ENCODE measurements at places on chromosomes 7 and 10.

DNA sequence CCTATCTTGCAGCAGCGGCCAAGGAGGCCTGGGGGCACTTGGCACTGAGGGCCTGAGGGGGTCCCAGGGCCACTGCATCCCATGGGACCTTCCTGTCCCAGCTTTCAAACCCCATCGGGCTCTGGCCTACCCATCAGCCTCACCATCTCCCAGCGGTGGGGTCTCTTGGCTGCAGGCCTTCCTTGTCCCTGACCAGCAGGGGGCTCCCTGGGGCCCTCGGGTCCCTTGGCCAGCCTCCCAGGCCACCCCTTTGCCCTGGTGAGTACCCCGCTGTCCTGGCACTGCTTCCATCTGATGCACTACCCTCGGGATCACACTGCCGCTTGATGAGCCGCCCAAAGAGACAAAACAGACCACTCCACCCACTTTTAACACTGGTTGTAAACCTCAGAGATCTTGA lies 43.5 kb downstream of the YKT6 start:
- H3K4me3 ChIP-seq = no peak overlapping the region
- H3K27me3 ChIP-seq = no peaks in the 10 kb centered on the region
- DNase-seq = no peak
- H3K4me1 ChIP-seq = no peaks in the 10 kb centered on the region
- no peak overlapping the region for H3K27ac ChIP-seq

DNA sequence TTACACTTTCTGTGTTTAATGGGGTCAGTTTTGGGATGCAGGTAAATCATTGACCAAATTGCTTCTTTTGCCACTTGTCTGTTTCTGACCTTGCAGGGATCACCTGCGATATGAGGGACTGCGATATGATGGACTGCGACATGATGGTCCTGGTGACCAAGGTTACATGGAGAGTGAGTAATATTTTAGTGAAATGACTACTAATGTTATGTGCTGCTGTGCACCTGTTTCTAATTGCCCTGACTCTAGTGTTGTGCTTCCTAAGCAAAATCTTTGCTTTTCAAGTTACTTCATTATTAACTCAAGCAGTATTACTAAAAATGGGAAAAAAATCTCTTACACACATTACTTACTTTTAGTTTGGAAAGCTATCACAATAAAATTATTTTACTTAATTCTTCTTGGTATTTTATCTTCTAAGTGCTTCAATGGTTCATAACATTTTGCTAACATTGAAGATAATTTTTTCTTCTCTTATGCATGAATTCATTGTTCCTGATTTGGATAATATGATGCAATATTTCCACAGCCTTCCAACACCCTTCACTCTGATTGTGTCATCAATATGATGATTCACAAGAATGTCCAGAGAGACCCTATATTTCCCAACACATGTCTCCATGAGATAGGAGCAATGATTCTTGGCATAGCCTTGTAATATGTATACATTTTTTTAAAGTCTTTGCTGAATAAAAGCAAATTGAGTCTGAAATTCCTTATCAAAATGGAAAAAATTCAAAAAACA lies 306.2 kb upstream of the AKR1E2 start:
- peaks cover 4% of the 10 kb centered on the region for H3K4me1 ChIP-seq
- H3K4me3 ChIP-seq = no peak overlapping the region
- H3K27ac ChIP-seq = no peak overlapping the region
- no peaks in the 10 kb centered on the region for H3K36me3 ChIP-seq
- no peak for DNase-seq
- no peaks in the 10 kb centered on the region for H3K27me3 ChIP-seq

- DNase-seq = no peak
- no peaks in the 10 kb centered on the region for H3K4me1 ChIP-seq
- no peaks in the 10 kb centered on the region for H3K36me3 ChIP-seq
- no peak overlapping the region for H3K4me3 ChIP-seq
Observed at GRCh38 chr10:94098896-94099295, 105.2 kb downstream of the PLCE1 start.

- H3K4me3 ChIP-seq = no peak overlapping the region
- no peak for DNase-seq
- H3K36me3 ChIP-seq = no peaks in the 10 kb centered on the region
- no peaks in the 10 kb centered on the region for H3K27me3 ChIP-seq
- no peaks in the 10 kb centered on the region for H3K4me1 ChIP-seq
- H3K27ac ChIP-seq = no peak overlapping the region
Observed at GRCh38 chr7:126489874-126490273, 762.9 kb downstream of the GRM8 start.

DNA sequence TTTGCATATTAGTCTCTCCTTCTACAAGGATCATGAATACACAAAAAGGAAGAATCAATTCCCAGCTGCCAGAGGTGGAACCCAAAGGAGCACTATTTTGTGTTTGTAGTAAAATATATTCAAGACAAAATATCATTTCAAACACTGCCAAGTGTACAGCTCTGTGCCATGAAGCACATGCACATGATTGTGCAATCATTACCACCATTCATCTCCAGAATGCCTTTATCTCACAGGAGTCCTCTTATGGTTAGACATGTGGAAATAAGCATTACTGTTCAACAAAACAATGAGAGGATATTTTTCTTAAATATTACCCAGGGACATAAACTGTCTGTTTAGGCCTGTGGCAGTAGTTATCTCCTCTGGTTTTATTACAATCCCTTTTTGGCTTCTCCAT lies 151.4 kb upstream of the PPP1R3A start:
- H3K27me3 ChIP-seq = peaks cover 7% of the 10 kb centered on the region
- no peaks in the 10 kb centered on the region for H3K36me3 ChIP-seq
- H3K27ac ChIP-seq = no peak overlapping the region
- no peak for DNase-seq

DNA sequence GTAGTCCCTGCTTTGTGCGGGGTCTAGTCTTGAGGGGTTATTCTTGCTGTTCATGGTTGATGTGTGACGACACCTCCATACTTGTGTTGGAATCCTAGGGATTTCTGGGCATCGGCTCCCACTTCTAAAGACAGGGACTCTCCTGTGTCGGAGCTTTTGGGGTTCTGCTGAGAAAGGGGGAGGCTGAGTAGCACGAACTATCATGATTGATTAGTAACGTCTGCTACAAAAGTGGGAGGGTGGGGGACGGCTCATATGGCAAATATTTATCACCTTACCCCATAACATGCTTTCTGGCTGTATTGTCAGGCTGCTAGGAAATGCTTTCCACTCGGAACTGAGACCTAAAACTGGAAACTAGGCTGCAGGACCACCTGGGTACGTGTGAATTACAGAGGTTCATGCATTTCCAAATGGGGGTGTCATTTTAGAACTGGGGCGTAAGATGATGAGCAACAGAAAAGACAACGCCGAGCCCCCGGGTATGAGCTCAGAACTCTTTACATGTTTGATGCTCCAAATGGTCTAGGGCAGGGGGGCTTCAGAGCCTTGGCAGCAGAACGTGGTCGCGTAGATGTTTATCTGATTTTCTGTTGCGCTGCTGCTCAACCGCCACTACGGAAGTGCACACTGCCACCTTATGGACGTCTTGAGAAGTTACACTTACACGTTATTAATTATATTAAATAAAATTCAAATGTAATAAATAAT lies 15.1 kb upstream of the NME8 start:
- H3K4me1 ChIP-seq = no peaks in the 10 kb centered on the region
- peak overlapping the region; percentile 10 for H3K4me3 ChIP-seq
- H3K36me3 ChIP-seq = no peaks in the 10 kb centered on the region
- H3K27me3 ChIP-seq = no peaks in the 10 kb centered on the region

DNA sequence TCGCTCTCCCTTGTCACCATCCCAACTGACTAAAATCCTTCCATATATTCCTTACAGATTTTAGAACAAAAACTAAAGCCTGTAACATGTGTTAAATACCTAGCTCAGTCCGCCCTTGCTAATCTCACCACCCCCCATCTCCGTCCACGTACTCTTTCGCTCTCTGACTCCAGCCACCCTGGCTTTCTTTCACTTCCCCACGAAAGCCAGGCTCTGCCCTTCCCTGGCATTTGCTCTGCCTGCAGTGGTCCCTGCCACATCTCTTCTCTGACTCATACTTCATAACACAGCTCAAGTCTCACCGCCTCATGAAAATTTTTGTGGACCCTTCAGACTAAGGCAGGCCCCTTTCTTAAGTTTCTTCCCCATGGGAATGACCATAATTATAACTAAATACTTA lies 11.7 kb upstream of the GPAM start:
- no peak overlapping the region for H3K27ac ChIP-seq
- no peak overlapping the region for H3K4me3 ChIP-seq
- DNase-seq = no peak

DNA sequence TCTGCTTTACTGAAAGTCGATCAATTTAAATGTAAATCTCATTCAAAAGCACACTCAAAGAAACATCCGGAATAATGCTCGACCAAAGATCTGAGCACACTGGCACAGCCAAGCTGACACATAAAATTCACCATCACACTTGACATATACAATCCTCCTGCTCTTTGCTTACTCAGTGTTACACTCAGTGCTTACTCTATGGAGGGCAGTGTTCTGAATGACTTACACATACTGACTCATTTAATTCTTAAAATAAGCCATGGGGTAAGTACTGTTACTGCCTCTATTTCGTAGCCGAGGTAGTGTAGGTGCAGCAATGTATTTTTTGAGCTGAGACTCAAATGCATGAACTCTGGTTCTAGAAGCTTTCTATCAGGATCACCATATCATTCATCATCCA lies 421.5 kb upstream of the LRRN3 start:
- no peak overlapping the region for H3K27ac ChIP-seq
- H3K4me1 ChIP-seq = no peaks in the 10 kb centered on the region
- no peak overlapping the region for H3K4me3 ChIP-seq
- H3K27me3 ChIP-seq = no peaks in the 10 kb centered on the region
- no peak for DNase-seq

DNA sequence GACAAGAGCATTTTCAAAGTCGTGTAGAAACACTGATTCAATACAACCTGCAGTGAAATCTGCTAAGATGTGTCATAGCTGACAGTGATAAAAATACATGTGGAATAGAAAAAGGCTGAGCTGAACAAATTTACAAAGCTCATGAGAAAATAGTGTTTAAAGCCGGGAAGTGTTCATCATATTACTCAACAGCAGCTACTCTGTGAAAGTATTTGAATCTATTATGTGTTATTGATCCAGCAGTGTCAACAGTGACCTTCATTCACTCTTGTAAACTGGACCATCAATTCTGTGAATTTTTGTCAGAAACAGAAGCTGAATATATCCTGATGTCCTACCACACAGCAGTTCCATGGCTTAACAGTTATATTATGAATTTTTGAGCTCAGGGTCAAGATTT lies 11.6 kb downstream of the DYDC1 start:
- H3K4me3 ChIP-seq = no peak overlapping the region
- no peak overlapping the region for H3K27ac ChIP-seq
- no peaks in the 10 kb centered on the region for H3K27me3 ChIP-seq
- DNase-seq = no peak
- H3K4me1 ChIP-seq = no peaks in the 10 kb centered on the region
- no peaks in the 10 kb centered on the region for H3K36me3 ChIP-seq

DNA sequence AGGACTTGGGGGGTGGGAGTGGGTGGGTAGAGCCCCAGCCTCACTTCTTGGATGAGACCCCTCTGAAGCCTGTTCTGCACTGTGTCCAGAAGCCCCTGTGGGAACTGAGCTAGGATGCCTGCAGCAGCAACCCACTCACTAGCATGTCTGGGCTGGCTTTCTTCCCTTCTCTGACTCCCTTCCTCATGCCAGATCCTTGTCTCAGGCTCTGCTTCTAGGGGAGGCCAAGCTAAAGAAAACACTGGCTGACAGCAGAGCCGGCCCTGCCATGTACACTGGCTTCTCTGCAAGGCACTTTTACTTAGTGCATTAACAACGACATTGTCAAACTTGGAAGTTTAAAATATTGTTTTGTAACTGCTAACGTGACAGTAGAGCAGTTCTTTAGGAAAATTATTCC lies 50.2 kb downstream of the ARHGAP22 start:
- no peak for DNase-seq
- no peaks in the 10 kb centered on the region for H3K36me3 ChIP-seq
- H3K27ac ChIP-seq = no peak overlapping the region
